CD4-positive, alpha-beta T cell treated with Interleukin-17A for 1 hour (primary cell): ENCODE measurements at places on chromosomes 6 and 20.
A peak's percentile ranks its signal among the peaks of the same experiment; 100 is the strongest.

GRCh38 chr6:45422503-45423110, 44.9 kb upstream of the SUPT3H start:
- DNase-seq: peak; percentile 69

DNA sequence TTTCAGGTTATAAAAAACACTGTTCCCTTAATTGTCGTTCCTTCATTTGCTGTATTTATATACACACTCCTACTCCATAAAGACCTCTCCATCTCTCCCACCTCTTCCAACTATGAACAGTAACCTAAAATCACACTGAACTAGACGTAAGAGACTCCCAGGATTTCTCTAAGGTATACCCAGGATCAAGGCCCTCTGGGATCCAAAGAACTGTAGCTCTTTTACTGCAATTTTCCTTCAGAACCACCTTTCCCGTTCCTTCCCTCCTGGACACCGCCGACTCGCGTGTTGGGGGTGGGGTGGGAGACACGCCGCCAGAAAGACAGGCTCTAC, 680 bp downstream of the LATS1 start:
- DNase-seq: no peak

GRCh38 chr20:11453430-11453829, 464.3 kb upstream of the BTBD3 start:
- no peak for DNase-seq

- no peak for DNase-seq
Measured at GRCh38 chr6:105651969-105652368, 249.1 kb upstream of the PREP start.

- DNase-seq: peak; percentile 34
Measured at GRCh38 chr6:132298344-132298949, 102.8 kb downstream of the MOXD1 start.

- DNase-seq: no peak
Measured at GRCh38 chr6:168951217-168951616, 302.4 kb downstream of the THBS2 start.

DNA sequence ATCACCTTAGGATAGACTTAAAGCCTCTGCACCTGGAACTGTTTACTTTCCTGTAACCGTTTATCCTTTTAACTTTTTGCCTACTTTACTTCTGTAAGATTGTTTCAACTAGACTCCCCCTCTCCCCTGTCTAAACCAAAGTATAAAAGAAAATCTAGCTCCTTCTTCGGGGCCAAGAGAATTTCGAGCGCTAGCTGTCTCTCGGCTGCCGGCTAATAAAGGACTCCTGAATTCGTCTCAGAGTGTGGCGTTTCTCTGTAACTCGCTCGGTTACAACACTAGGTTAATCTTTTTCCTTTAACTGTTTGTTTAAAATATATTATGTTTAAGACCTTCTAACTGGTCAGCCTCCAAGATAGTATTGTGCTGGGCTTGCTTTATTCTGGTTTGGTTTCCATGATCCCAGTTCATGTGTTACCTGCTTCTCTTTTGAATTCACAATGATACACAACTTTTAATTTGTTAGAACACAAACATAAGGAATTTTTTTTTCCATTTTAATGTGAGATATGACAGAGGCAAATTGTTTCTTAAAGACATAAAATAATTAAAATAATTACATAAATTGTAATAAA, 8.7 kb upstream of the NQO2 start:
- DNase-seq: peak; percentile 20

GRCh38 chr6:133277900-133278545, 36.9 kb downstream of the EYA4 start:
- no peak for DNase-seq

DNA sequence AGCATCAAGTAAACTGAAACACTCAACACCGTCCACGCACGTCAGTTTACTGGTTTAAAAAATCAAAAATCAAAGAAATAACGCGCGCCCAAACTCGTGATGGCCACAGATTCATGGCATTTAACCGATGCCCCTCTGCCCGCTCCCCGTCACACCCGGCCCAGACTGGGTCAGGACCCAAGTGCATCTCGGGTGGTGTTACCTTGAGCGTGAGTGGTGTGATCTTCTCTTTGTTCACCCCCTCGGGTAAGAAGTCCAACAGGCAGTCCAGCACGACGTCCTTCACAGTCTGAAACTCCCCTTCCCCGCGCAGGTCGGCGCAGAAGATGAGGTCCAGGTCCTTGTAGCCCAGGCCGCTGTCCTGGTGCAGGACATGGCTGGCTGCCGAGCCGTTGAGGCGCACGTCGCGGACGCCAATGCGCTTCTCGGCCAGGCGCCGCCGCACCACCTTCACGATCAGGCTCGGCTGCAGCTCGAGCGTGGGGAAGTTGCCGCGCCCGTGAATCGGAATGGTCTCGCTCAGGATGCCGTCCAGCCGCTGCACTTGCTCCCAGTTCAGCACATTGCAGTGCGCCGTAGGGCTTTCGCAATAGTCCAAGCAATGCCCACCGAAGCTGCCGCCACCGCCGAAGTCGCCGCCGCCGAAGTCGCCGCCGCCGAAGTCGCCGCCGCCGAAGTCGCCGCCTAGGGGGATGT, 945 bp downstream of the TENT5A start:
- peak; percentile 37 for DNase-seq

DNA sequence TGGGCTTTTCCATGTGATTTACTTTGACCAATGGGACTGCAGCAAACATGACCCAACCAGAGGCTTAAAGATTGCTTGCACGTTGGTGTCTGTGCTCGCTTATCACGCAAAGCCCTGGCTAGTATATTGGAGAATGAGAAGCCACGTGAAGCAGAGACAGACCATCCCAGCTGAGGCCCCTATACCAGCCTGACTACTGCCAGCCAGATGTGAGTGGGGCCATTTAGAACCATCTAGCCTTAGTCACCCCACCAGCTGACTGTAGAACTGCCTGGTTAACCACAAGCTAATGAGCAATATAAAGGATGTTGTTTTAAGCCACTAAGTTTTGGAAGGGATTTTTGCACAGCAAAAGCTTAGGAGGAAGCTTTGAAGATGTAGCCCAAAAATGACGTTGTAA, 74.5 kb downstream of the MACROD2 start:
- DNase-seq: no peak

- DNase-seq: no peak
Measured at GRCh38 chr20:3927486-3928291, 38.5 kb downstream of the PANK2 start.

DNA sequence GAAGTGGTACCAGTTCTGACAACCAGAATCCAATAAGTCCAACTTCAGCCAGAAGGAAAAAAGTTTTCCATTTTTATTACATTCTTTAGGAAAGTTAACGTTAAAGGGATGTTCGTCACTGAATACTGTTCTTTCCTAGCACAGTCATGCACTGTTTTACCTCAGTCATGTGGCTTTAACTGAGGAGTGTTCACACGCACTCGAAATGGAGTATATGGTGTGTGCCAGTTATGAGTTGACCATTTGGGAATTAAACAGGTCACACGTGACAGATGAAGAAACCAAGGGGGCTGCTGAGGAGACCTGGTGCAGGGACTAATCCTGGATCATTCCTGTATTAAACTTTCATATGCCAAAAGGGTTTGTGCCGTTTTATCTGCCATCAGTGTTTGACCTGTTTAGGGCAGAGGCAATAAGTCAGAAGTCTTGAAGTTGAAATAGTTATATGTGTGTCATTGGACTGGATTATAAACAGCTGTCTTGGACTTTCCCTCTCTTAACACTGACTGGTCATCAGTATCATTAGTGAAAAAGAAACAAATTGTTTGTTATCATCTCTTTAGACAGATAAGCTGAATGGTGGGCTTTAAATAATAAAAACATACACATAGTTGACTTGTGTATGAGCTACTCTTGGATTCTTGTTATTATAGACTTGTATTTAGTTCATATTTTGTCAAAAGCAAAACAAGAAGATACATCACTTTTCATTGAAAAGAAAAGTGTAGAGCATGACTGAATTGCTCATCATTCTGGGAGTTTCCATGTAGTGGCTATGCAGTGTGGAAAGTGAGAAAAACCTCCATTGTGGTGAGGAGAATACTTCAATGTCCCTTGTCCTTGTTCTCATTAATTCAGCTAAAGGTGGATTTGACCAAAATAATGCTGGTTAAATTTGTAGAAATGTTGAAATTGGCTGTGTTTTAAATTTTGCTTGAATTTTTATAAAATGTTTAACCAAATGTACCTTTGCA, 123.5 kb upstream of the SAMD5 start:
- no peak for DNase-seq

- no peak for DNase-seq
Measured at GRCh38 chr6:21845018-21845417, 251.5 kb downstream of the SOX4 start.

DNA sequence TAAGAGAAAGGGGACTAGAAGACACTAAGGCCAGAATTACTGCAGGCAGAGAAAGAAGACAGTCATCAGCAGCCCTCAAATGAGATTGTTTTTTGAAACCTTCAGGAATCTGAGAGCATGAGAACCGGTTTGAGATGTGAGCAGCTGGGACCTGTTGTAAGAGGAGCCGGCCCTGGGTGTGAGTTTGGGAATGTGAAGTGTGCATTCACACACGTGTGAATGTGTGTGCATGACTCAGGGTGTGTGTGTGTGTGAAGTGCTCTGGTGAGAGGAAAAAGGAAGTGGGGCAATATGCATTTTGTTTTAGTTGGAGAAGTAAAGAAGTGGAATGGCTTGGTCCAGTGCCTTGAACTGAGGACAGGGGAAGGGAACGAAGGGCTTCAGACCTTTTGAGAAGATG, 4.3 kb downstream of the SCUBE3 start:
- no peak for DNase-seq

GRCh38 chr6:29628419-29629281, 4.3 kb downstream of the GABBR1 start:
- peak; percentile 53 for DNase-seq

GRCh38 chr6:40484066-40484465, 103.1 kb downstream of the LRFN2 start:
- no peak for DNase-seq

GRCh38 chr6:110412360-110412759, 3.0 kb downstream of the DDO start:
- no peak for DNase-seq

DNA sequence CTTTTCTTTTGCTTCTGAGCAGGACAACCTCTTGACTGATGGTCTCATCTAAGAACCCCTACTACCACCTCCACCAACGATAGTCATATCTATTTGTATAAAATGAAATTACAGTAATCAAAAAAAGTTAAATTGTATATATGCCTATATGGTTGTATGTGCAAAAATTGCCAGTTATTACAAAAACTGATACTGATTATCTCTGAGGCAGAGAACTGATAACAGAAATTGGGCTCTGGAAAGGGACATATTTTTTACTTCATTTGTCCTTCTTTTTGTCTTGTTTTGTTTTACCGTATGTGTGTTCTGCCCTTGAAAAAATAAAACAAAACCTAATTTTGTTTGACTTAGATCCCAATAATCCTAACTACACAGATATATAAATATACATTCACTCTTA, 574.4 kb upstream of the NOX3 start:
- DNase-seq: no peak

DNA sequence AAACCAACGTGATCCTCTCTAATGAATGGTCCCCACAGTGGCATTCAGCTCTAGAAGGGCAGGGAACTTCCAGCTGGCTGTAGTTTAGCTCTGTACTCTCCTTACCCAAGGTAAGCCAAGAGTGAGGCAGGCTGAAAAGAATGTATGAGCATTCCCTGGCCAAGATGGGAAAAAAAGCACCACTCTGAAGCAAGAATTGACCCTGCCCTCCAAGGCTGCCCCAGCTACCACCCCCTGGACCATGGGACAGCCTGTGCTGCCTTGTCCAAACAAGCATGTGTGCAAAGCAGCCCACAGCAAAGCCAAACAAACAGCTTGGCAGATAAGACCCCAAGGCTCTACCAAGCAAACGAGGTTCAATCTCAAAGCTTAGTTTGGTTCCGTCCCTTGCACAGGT, 73.9 kb downstream of the GFOD1 start:
- DNase-seq: no peak

- no peak for DNase-seq
Measured at GRCh38 chr6:46102123-46102522, 27.7 kb upstream of the ENPP4 start.

- DNase-seq: no peak
Measured at GRCh38 chr20:46557231-46557956, 6.9 kb upstream of the OCSTAMP start.

- no peak for DNase-seq
Measured at GRCh38 chr6:36083446-36083845, 46.9 kb upstream of the MAPK13 start.

- DNase-seq: no peak
Measured at GRCh38 chr20:39751557-39752137, 789.5 kb downstream of the DHX35 start.

- DNase-seq: no peak
Measured at GRCh38 chr6:87151471-87151780, 3.9 kb upstream of the ZNF292 start.

DNA sequence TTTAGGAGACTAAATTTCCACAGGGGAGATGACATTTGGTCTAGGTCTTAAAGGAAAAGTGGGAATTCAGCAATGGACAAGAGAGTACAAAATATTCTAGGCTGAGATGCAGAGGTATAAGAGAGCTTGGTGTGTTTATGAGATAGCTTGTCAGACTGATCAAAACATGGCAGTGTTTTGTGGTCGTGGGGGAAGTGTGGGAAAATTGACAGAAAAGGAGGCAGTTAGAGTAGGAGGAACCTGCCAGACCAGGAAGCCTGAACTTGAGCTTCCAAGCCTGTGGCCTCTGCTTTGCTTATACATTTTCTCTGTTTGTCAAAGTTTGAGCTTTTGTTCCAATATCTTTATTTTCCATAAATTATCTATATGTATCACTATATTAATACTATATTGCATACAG, 69.5 kb upstream of the MAP3K7 start:
- no peak for DNase-seq

GRCh38 chr6:159100395-159101182, 55.8 kb upstream of the TAGAP start:
- DNase-seq: no peak

GRCh38 chr20:34643928-34644327, 33.0 kb downstream of the PIGU start:
- no peak for DNase-seq

- DNase-seq: peak; percentile 68
Measured at GRCh38 chr6:135128268-135128914, 52.7 kb upstream of the MYB start.

DNA sequence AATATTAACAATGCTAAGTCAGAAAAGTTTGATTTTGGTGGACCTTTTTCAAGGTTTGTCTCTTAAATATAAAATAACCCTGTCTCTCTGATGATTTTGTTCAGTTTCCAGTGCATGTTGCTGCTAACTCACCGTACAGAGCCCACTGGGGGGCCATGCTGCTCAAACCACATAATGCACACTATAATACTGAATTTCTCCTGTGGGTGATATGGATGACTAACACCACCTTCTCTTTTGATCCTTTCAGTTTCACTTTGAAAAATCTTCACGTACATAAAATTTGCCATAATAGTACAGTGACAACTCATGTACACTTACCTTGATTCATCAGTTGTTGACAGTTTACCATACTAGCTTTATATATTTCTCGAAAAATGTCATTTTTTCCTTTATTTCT, 506.6 kb upstream of the MAN1A1 start:
- DNase-seq: peak; percentile 18

- no peak for DNase-seq
Measured at GRCh38 chr20:4220756-4221155, 205.4 kb upstream of the RNF24 start.

GRCh38 chr6:138297761-138298298, 79.5 kb upstream of the PBOV1 start:
- DNase-seq: no peak

- no peak for DNase-seq
Measured at GRCh38 chr20:48257833-48258232, 472.6 kb upstream of the SULF2 start.

- DNase-seq: no peak
Measured at GRCh38 chr20:29408034-29408695, 1849.3 kb upstream of the DEFB115 start.
